ENCODE measurements at places on chromosomes 2 and 18.

DNA sequence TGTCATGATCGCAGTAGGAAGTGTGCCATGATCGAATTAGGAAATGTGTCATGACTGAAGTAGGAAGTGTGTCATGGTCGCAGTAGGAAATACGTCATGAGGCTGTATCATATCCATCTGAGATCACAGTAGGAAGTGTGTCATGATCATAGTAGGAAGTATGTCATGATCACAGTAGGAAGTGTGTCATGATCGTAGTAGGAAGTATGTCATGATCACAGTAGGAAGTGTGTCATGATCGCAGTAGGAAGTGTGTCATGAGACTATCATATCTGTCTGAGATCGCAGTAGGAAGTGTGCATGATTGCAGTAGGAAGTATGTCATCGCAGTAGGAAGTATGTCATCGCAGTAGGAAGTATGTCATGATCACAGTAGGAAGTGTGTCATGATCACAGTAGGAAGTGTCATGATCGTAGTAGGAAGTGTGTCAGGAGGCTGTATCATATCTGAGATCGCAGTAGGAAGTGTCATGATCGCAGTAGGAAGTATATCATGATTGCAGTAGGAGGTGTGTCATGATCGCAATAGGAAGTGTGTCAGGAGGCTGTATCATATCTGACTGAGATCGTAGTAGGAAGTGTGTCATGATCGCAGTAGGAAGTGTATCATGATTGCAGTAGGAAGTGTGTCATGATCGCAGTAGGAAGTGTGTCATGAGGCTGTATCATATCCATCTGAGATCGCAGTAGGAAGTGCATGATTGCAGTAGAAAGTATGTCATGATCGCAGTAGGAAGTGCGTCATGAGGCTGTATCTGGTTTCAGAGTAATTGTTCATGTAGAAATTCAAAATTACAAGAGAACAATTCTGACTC is 56.4 kb upstream of the NFATC1 start:
- DNase-seq = no peak

- no peak for DNase-seq
These were observed 126.2 kb downstream of the TPO start for GRCh38 chr2:1539441-1539840.

GRCh38 chr2:65388596-65389390 is 43.6 kb downstream of the SPRED2 start:
- no peak for DNase-seq

DNA sequence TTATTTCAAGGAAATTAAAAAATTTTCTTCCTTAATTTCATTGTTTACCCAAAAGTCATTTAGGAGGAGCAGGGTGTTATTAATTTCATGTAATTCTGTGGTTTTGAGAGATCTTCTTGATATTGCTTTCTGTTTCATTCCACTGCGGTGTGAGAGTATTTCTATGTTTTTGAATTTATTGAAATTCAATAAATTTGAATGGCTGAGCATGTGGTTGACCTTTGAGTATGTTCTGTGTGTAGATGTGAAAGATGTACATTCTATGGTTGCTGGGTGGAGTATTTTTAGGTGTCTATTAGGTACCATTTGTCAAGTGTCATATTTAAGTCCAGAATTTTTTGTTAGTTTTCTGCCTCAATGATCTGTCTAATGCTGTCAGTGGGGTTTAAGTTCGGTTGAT is 39.4 kb upstream of the LANCL1 start:
- DNase-seq = no peak

GRCh38 chr18:3360211-3360610 is 89.8 kb upstream of the TGIF1 start:
- DNase-seq = no peak

DNA sequence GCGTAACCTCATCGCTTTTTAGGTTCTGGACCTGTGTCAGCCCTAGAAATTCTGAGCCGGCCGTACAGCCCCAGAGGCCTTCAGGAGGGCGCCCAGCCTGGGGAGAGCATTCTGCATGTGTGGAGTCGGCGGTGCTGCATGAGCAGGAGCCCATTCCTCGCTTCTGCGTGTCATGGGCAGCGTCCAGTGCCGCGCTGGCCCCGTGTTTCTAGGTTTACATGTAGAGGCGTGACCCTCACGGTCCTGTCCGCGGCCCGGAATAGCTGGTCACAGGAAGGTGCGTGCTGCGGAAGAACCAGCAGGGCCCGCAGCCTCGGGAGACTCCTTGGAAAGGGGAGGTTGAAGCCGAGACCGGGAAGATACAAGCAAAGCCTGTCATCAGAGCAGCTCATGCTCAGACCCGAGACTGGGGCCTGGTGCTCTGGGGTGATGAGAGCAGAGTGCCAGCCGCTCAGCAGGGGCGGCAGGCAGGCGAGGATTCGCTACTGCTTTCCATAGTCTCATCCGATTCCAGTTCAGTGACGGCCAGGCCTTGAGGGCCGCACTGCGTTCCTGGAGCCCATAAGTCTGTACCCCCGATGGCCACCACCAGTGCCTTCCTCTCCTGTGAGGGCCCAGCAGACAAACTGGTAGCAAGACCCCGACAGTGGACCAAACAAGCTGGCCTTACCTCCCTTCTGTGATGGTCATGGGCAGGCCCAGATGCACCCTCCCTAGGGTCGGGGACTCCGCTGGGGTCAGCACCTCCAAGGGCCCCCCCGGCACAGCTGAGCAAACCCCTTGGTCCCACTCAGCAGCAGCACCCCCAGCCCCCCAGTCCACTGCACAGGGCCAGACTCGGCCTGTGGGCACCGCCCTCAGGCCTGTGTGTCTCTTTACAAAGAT is 15.6 kb upstream of the NFATC1 start:
- DNase-seq = no peak

DNA sequence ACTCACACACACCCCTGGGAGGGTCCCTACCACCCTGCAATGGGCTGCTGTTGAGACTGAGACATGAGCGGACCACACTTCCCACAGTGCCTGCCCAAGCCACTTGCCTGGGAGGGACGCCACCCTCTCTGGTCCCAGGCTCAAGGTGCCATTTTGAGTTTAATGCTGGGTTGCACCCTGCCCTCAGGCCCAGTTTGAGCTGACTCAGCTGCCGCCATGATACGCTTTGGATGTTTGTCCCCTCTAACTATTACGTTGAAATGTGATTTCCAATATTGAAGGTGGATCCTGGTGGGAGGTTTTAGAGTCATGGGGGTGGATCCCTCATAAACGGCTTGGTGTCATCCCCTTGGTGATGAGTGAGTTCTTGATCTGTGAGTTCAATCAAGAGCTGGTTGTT is 76.4 kb upstream of the DYNC1I2 start:
- DNase-seq = no peak

DNA sequence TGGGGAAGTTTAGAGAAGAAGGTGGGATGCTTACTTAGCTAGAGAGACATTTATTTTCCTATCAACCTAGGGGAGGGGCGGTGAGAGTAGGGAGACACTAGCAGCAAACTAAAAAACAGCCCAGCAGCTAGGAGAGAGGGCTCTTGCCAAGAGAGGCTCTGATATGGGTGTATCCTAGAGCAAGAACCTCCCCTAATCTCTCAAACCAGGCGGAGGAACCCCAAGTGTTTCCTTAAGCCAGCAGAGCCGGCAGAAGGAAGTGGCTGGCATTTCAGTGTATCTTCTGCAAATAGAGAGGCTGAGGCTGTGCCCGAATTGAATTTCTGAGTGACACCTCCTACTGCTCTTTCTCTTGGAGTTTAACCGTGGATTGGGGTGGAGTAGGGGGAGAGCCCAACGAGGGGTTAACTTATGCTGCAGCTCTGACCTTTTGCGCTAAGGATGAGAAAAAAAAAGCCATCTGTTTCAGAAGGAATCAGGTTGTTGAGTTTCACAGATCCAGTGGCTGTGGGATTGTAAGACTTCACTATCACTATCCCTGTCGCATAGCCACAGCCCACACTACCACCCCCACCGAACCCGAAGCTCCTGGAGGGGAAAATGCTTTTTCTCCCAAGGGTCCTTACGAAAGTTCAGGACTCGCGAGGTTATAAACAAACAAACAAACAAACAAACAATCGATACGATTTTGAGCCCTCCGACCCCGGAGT is 1.4 kb downstream of the ST8SIA5 start:
- DNase-seq = no peak

GRCh38 chr2:207403141-207403540 is 126.6 kb upstream of the CREB1 start:
- DNase-seq = no peak
